CD4-positive, alpha-beta T cell treated with Interleukin-21 for 1 hour (primary cell): ENCODE measurements at places on chromosomes 6 and 20.

- DNase-seq = no peak
These were observed 12.1 kb upstream of the ZBP1 start for GRCh38 chr20:57632286-57632685.

DNA sequence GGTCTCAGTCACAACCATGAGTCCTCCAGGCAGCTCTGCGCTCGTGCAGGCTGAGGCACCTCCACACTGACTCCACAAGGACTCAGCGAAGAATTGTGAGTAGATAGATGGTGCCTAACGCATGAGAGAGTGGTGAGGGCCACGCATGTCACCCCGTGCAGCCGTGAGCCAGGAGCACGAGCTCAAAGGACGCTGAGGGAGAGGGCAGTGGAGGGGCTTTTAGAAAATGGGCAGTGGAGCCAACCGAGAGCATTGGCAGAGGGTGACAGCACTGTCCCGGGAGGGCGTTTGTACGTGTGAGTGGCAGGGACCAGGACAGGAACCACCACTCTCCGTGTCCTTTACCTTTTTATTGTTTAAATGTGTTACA is 105.6 kb downstream of the PSMB1 start:
- DNase-seq = no peak

DNA sequence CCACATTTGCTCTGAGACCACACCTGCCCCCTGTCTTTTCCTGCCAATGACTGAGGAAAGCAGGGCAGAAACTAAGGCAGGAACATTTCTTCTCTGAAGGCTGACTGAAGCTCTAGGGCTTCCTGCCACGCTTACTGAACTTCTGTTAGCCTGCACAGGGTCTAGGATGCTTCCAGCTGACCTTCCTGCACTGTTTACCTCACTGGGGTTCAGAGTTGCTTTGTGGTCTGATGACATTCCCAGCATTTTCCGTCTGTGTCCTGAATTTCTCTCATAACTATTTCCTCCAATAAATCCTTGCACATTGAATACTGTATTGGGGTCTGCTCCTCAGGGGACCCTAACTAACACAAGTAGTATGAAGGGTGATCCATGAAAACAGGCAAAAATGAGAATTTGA is 29.5 kb upstream of the HLA-A start:
- no peak for DNase-seq

GRCh38 chr20:58889798-58890517 is 37.4 kb downstream of the GNAS start:
- peak; percentile 62 for DNase-seq

- no peak for DNase-seq
These were observed 1586.7 kb downstream of the HACE1 start for GRCh38 chr6:103273048-103273447.

DNA sequence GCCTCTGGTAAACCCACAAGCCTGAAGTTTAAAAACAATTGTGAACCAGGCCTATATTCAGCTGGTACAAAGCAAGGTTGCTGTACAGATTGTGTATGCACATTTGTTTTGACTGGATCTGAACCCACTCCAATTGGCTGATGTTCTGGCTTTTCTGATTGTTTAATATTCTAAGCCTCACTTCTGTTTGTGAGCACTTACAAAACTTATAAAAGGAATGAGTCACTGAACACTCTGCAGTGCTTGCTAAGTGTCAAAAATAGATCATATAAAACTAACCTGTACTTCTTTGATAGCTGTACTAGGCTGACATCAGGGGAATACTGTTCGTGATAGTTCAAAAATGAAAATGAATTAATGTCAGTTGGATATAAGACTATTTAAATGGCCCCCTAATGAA is 12.1 kb downstream of the COL21A1 start:
- no peak for DNase-seq

- DNase-seq = no peak
These were observed 66.8 kb upstream of the STX16 start for GRCh38 chr20:58584051-58584824.

DNA sequence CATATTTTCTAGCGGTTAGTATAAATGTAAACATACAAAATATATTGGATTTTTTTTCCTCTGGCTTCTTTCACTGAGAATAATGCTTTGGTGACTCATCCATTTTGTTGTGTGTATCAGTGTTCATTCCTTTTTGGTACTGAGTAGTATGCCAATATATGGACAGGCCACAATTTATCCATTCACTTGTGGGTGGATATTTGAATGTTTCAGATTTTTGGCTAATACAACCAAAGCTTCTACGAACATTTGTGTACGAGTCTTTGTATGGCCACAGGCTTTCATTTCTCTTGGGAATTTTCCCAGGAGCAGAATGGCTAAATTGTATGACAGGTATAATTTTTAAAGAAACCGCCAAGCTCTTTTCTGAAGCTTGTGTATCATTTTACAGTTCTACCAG is 677.5 kb downstream of the HDGFL1 start:
- DNase-seq = no peak

DNA sequence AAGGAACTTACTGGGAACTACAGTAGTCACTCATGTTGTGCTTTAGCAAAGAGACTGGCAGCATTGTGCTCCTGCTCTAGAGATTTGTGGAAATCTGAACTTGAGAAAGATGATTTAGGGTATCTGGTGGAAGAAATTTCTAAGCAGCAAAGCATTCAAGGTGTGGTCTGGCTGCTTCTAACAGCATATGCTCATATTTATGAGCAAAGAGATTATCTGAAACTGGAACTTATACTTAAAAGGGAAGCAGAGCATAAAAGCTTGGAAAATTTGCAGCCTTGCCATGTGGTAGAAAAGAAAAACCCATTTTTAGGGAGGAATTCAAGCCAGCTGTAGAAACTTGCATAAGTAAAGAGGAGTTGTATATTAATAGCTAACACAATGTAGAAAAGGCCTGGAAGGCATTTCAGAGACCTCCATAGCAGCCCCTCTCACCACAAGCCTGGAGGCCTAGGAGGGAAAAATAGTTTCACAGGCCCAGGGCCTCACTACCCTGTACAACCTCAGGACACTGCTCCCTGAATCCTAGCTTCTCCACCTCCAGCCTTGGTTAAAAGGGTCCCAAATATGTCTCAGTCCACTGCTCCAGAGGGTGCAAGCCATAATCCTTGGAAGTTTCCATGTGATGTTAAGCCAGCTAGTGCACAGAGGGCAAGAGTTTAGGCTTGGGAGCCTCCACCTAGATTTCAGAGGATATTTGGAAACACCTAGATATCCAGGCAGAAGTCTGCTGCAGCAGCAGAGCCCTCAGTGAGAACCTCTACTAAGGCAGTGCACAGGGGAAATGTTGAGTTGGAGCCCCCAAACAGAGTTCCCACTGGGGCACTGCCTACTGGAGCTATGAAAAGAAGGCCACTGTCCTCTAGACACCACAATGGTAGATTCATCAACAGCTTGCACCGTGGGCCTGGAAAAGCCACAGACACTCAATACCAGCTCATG is 6.6 kb downstream of the EPM2A start:
- no peak for DNase-seq

- DNase-seq = no peak
These were observed 18.5 kb upstream of the FAM184A start for GRCh38 chr6:119096721-119097565.

GRCh38 chr20:14453259-14453658 is 115.8 kb upstream of the FLRT3 start:
- DNase-seq = no peak

GRCh38 chr6:170147832-170148708 is 142.8 kb downstream of the DLL1 start:
- DNase-seq = peak; percentile 64

DNA sequence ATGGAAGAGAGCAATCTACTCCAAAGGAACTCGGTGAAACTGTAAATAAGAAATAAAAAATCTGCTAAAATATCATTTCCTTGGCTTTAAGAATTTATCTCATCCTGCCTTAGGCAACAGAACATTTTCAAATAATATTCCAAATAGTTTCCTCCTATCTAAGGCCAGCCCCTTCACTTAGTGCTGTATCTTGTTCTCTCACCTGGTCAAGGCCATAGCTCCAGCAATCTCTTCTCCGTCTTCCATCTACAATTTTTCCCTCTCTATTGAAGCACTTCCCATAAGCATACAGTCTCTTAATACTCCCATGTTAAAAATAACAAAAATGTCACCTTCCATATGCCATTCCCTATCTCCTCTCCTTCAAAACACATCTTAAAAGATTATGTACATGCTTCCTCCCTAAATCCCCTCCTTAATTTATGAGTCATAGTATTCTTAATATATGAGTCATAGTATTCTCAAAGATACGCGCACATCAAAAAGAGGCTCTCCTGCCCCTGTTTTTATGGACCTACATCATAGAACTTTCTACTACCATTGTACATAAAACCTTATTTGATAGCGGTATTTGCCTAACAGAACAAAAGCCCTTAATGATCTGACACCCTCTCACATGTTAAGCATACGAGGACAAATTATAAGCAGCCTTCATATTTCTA is 146.9 kb downstream of the PDE10A start:
- no peak for DNase-seq

- no peak for DNase-seq
These were observed 37.3 kb upstream of the IFNGR1 start for GRCh38 chr6:137256350-137257103.

DNA sequence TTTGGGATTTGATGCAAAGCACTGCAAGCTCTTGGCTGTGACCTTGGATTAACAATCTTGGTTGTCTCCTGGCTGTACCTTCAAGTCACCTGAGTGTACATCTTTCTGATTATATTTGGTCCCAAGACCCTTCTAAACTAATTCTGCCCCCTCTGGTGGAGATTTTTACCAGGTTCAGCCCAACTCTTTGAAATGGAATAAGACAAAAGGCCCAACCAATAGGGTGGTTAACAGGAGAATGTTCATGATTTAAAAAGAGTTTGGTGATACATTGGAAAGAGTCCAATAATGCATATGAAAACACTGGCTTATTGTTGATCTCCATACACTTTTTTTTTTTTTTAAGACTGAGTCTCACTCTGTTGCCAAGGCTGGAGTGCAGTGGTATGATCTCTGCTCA is 77.5 kb upstream of the CD83 start:
- DNase-seq = no peak

DNA sequence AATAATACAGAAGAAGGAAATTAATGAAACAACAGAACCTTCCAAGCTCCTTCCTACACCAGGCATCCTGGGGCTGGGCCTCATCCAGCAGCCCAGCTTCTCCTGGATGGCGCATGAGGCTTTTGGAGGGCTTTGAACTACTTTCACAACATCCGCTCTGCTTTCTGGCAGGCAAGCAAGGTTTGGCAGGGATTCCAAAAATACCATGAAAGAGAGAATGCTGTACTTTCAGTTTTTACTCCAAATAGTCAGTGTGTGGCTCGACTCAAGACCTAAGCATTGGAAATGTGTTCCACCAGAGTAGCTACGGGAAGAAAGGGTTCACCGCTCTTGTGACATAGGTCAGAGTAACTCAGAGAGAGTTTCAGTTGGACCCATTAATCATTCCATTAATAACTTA is 125.4 kb downstream of the OPRM1 start:
- no peak for DNase-seq

DNA sequence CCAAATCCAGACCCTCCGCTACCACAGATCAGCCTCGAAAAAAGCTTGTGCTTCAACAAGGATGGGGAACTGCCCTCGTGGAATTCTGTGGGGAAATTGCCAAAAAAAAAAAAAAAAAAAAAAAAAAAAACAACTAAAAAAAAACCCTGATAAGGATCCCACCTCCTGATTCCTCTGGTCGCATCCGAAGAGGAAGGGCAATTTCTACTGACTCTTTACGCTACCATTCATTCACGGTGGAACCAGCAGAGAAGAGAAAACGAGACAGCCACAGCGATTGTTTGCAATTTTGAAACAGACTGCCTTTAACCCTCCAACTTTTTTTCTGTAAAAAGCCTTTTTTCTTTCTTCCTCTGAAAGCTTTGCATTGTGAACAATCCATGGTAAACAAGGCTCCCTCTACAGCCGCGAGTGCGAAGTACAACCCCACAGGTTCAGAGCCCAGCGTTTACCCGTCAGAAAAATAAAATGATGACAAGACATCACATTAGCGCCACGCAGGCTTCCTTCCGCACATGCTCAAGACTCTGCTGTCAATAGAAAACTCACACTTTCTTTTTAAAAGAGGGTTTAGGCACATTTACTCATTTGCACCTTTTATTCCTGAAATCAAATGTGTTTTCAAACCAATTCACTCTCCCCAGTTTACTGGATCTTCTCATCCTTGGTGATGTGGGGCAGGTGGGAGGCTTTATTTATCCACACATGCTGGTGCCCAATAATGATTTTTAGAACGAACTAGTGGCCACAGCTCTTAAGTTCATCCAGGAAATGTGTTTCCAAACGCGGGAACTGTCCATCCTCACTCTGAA is 100.0 kb downstream of the NOL4L start:
- DNase-seq = peak; percentile 88

- DNase-seq = no peak
These were observed 158.9 kb upstream of the OLIG3 start for GRCh38 chr6:137652961-137653705.

- DNase-seq = no peak
These were observed 139.2 kb upstream of the ECI2 start for GRCh38 chr6:4274382-4275082.

- DNase-seq = no peak
These were observed 95.0 kb upstream of the FAM8A1 start for GRCh38 chr6:17505062-17505476.

DNA sequence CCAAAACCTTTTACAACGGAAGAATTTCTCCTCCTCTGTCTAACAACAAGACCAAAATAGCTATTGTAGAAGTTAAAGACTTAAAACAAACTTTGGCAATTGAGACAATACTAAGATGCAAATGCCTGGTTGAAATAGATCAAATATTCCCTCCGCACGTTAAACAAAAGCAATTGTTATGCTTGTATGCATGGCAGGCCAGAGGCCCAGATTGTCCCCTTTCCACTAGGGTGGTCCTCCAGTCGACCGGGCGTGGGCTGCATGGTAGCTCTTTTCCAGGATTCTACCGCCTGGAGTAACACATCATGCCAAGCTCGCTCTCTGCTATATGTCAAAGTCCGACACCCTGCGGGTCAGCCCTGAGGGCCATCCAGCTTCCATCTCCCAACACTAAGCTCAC is 234.7 kb downstream of the RNGTT start:
- no peak for DNase-seq

- no peak for DNase-seq
These were observed 410.8 kb upstream of the PLCB4 start for GRCh38 chr20:8658103-8658502.

DNA sequence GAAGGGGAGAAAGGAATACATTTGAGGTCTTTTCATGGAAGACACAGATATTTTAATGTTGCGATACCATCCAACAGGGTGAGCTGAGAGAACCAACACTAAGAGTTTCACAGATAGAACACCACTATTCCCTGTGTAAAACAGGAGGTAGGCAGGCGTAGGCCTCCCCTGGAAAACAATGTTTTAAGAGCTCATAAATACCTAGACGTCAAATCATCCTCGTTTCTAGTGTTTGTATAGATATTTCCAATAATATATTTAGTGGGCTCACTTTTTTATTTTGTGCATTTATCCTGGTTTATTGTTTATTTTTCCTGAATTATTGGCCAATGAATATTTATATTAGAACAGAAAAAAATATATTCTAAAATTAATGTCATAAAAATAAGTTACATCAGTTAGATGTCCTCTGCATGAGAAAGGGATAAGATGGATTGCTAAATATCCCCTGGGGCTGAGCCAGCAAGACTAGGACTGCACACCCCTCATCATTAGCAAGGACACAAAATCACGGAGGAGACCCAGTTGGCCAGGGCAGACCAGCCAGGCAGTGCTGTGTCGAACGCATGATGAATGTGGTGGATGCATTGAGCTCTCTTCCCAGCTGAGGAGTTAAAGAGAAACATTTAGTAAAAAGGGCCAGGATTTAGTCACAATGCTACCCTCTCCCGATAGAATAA is 380.5 kb downstream of the C6orf118 start:
- no peak for DNase-seq

GRCh38 chr6:152697634-152698033 is at the start of gene MYCT1:
TSS of gene MYCT1 (plus strand) at chr6:152697897. CDS start at chr6:152697903, 6 bp downstream.
- no peak for DNase-seq
